ENCODE measurements at places on chromosomes 2 and 18. TPM values are rescaled to one million over a fixed set of nuclear protein-coding genes. Genes with fewer than 3 reads are reported as not detected.

- peak overlapping the region; percentile 82 for H3K27ac ChIP-seq
- peaks cover 59% of the 10 kb centered on the region for H3K4me1 ChIP-seq
- H3K27me3 ChIP-seq, result no peaks in the 10 kb centered on the region
- no peaks in the 10 kb centered on the region for H3K36me3 ChIP-seq
- DNase-seq, result no peak
- H3K4me3 ChIP-seq, result peak overlapping the region; percentile 82
Observed at GRCh38 chr2:64325477-64325851, 128.5 kb upstream of the LGALSL start.

DNA sequence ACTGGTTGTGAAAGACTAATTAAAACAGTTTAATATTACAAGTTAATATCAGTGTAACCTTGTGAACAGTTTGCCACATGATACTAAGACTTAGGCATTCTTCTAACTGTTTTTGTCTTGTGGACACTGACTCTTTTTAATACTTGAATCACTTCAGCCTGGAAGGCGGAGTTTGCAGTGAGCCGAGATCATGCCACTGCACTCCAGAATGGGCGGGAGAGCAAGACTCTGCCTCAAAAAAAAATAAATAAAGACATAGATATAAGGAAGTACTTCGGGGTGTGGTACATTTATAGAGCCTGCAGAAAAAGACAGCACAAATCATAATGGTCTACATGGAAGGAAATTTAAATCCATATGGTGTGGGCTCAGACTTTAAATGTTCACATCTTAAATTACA lies 300.4 kb upstream of the NETO1 start:
- no peak overlapping the region for H3K27ac ChIP-seq
- no peak for DNase-seq
- H3K4me3 ChIP-seq, result no peak overlapping the region
- H3K36me3 ChIP-seq, result no peaks in the 10 kb centered on the region
- H3K27me3 ChIP-seq, result no peaks in the 10 kb centered on the region
- H3K4me1 ChIP-seq, result no peaks in the 10 kb centered on the region

DNA sequence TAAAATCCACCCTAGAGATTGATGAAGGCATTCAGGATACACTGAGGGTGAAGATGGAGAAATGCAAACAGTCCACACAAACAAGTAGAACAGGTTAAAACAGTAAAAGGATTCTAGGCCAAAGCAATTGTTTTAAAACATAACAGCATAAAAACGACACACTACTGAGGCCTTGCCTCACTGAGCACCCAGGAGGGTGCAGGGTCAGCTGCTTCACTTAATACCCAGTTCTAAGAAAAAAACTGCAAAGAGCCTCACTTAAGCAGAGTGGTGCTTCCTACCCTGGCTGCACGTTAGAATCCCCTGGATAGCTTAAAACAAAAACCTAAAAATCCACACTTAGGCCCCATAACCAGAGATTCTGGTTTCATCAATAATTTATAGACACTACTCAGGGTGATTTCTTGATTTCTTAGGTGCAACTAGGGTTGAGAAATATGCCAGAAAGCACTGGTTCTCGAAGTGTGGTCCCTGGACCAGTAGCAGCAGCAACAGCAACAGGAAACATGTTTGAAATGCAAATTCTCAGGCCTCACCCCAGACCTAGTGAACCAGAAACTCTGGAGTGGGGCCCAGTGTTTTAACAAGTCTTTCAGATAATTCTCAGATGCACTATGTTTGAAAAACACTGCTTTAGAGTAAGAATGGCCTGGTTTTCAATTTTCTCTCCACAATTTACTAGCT lies 279.1 kb downstream of the ZEB2 start:
- peak overlapping the region; percentile 67 for H3K4me3 ChIP-seq
- H3K27ac ChIP-seq, result peak overlapping the region; percentile 21
- H3K4me1 ChIP-seq, result peaks cover 58% of the 10 kb centered on the region
- no peak for DNase-seq

GRCh38 chr2:99851089-99851488 lies 291.3 kb downstream of the AFF3 start:
- no peaks in the 10 kb centered on the region for H3K4me1 ChIP-seq
- H3K4me3 ChIP-seq, result no peak overlapping the region
- H3K36me3 ChIP-seq, result no peaks in the 10 kb centered on the region
- no peak for DNase-seq
- no peaks in the 10 kb centered on the region for H3K27me3 ChIP-seq

DNA sequence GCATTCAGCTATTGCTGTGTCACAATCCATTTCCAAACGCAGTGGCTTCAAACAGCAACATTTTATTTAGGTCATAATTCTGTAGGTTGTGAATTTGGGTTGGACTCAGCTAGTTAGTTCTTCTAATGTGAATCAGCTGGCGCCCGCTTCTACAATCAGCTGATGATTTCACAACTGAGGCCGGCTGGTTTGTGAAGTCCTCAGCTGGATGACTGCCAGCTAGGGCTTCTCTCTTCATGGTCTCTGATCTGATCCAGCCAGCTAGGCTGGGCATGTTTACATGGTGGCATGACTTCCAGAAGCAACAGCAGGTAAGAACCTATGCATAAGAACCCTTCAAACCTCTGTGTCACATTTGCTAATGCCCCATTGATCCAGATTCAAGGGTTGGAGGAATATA lies 172.0 kb downstream of the SLC4A10 start:
- no peak overlapping the region for H3K27ac ChIP-seq
- H3K27me3 ChIP-seq, result peaks cover 2% of the 10 kb centered on the region
- H3K36me3 ChIP-seq, result no peaks in the 10 kb centered on the region

GRCh38 chr2:193837111-193837738 lies 1642.5 kb upstream of the TMEFF2 start:
- no peak overlapping the region for H3K27ac ChIP-seq
- no peaks in the 10 kb centered on the region for H3K27me3 ChIP-seq
- no peaks in the 10 kb centered on the region for H3K4me1 ChIP-seq
- DNase-seq, result no peak
- no peaks in the 10 kb centered on the region for H3K36me3 ChIP-seq

DNA sequence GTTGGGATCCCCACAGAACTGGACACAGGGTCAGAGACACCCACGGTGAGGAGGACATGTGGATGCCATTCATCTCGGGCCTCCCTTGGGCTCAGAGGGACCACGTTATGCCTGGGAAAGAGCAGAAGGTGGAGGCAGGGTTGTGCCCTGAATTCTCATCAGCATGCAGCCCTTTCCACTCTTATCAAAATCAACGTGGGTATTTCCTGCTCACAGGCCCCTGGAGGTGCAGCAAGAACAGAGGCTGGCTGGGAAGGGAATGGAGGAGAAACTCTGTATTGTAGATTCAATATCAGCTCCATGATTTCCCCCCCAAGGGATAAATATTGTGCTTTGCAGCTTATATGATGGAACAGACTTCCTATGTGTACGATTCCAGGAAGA lies 90.9 kb downstream of the SETBP1 start:
- H3K36me3 ChIP-seq, result peaks cover 19% of the 10 kb centered on the region
- DNase-seq, result no peak
- H3K27ac ChIP-seq, result no peak overlapping the region
- H3K4me3 ChIP-seq, result no peak overlapping the region

- H3K27me3 ChIP-seq, result peaks cover 22% of the 10 kb centered on the region
- H3K36me3 ChIP-seq, result no peaks in the 10 kb centered on the region
- no peak overlapping the region for H3K4me3 ChIP-seq
Observed at GRCh38 chr2:14628901-14629300, 3.6 kb upstream of the LRATD1 start.

GRCh38 chr2:21004181-21004572 lies 39.7 kb downstream of the APOB start:
- no peaks in the 10 kb centered on the region for H3K4me1 ChIP-seq
- H3K36me3 ChIP-seq, result no peaks in the 10 kb centered on the region
- no peak overlapping the region for H3K4me3 ChIP-seq
- no peak for DNase-seq
- peaks cover 17% of the 10 kb centered on the region for H3K27me3 ChIP-seq

- H3K36me3 ChIP-seq, result no peaks in the 10 kb centered on the region
- no peak overlapping the region for H3K27ac ChIP-seq
- H3K4me1 ChIP-seq, result no peaks in the 10 kb centered on the region
- no peak overlapping the region for H3K4me3 ChIP-seq
- no peak for DNase-seq
Observed at GRCh38 chr2:16685340-16685715, 19.7 kb upstream of the CYRIA start.

DNA sequence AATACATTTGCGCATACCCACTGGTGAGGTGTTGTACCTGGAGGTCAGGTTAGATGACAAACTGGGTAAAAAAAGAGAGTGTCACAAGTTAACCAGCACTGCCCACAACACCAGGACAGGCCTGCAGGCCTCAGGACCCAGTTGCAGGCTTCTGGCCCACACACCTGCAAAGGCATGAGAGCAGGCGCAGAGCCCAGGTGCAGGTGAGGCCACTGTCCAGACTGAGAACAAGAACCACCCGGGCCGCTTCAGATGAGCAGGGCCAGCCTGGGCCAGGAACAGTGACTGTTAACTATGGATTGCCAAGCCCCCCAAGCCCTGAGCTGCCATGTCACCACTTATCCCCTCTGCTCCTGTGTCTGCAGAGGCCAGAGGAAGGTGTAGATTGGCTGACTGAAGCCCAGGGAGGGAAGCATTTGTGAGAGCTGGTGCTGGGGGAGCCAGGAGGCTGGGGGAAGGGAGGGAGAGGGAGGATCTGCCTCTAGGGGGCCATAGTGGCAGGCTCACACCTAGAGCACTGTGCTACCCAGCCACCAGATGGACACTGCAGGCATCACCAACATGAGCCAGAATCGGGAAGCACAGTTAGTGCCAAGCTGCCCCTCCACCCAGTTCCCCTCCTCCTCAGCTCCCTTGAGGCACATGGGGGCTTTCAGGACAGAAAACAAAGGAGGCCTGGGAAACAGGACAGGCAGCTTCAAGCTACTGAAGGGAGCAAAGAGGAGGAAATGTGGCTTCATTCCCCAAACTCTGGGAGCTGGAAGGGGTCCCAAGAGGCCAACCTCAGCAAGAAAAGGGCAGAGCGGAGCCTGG lies 35.4 kb downstream of the SFXN5 start:
- no peak overlapping the region for H3K4me3 ChIP-seq
- H3K27me3 ChIP-seq, result no peaks in the 10 kb centered on the region
- H3K36me3 ChIP-seq, result no peaks in the 10 kb centered on the region
- no peak overlapping the region for H3K27ac ChIP-seq

GRCh38 chr2:239216614-239217273 lies 184.1 kb downstream of the HDAC4 start:
- DNase-seq, result peak; percentile 71
- H3K27me3 ChIP-seq, result no peaks in the 10 kb centered on the region
- peaks cover 56% of the 10 kb centered on the region for H3K4me1 ChIP-seq
- H3K36me3 ChIP-seq, result no peaks in the 10 kb centered on the region
- peak overlapping the region; percentile 88 for H3K27ac ChIP-seq

- no peak overlapping the region for H3K4me3 ChIP-seq
- DNase-seq, result peak; percentile 82
- H3K36me3 ChIP-seq, result peaks cover 25% of the 10 kb centered on the region
- peak overlapping the region; percentile 95 for H3K27ac ChIP-seq
Observed at GRCh38 chr2:174577967-174578589, 19.5 kb downstream of the WIPF1 start.

- H3K36me3 ChIP-seq, result no peaks in the 10 kb centered on the region
- DNase-seq, result no peak
- H3K27me3 ChIP-seq, result no peaks in the 10 kb centered on the region
- peaks cover 40% of the 10 kb centered on the region for H3K4me1 ChIP-seq
- H3K4me3 ChIP-seq, result peak overlapping the region; percentile 78
Observed at GRCh38 chr2:28649481-28650265, 102.0 kb upstream of the PPP1CB start.

DNA sequence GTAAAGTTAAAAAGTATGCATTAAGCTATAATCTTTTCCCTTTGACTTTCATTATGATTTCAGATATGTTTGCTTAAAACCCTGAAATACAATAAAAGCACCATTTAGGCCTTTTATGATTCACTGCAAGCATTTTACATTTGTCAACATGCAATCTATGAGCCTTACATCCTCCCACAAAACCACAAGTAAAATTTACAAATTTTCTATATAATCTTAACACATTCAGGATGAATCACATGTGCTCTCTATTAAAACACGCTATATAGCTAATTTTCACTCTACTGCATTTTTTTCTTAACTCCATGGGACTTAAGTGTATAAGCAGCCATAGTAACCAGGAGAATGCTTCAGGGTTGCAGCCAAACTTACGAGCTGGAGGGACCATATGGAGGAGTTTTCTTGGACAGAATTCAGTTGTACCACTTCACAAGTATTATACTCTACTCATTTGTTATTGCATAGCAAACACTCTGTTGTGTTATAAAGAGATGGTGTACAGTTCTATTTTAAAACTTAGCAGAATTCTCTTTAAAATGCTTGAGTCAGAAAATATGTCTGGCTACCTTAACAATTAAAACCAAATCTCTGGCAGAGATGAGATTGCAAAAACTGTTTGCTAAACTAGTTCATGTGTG lies 293.2 kb downstream of the ALK start:
- no peak overlapping the region for H3K4me3 ChIP-seq
- H3K4me1 ChIP-seq, result no peaks in the 10 kb centered on the region
- no peaks in the 10 kb centered on the region for H3K36me3 ChIP-seq
- no peak for DNase-seq
- peaks cover 30% of the 10 kb centered on the region for H3K27me3 ChIP-seq

DNA sequence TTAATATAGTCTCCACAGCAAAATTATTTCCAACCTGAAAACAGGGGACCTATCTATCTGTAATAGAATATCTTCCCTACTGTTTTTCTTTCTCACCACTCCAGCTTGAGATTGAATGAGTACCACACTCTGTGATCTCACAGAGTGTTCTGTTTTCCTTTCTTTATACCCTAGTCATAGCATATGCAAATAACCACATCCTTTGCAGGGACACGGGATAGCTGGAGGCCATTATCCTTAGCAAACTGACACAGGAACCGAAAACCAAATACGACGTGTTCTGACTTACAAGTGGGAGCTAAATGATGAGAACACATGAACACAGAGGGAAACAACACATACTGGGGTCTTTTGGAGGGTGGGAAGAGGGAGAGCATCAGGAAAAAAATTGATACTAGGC lies 224.7 kb downstream of the SLC8A1 start:
- H3K27me3 ChIP-seq, result no peaks in the 10 kb centered on the region
- H3K36me3 ChIP-seq, result no peaks in the 10 kb centered on the region
- no peak overlapping the region for H3K27ac ChIP-seq
- DNase-seq, result no peak

Gene ANKRD12
- 174 TPM for total RNA-seq

Gene C2orf15
- not detected for total RNA-seq

Gene ACOXL
- 1.4 TPM for total RNA-seq

Gene ASB18
- not detected for total RNA-seq

Gene HNMT
- not detected for total RNA-seq

Gene FAM237A
- total RNA-seq, result not detected

Gene IRS1
- total RNA-seq, result 0.21 TPM

Gene HPCAL1
- 19.0 TPM for total RNA-seq

Data from natural killer cell treated with Interleukin-12 subunit alpha and Interleukin-12 subunit beta and Interleukin-15 and Interleukin-18, amount 100 ng/mL, for 72 hours (primary cell).